DMS79 (cell line): ENCODE measurements at places on chromosomes 4 and X.

- DNase-seq: no peak
Measured at GRCh38 chr4:149353241-149353640, 462.4 kb downstream of the IQCM start.

DNA sequence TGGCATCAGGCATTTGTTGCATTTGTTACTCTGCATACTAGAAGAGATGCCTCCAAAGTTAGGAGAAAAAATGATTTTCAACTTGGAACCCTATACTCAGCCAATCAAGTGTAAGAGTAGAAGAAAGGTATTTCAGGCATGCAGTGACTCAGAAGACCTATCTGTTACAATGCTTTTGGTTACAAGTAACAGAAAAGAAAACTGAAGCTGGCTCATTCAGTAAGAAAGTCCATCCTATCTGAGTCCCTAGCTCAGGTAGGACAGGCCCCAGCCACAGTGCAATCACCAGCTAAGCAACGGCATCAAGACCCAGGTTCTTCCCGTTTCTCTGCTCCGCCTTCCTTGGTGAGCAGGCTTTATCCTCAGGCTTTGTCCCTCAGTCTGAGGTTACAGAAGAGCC is 23.3 kb downstream of the MECP2 start:
- no peak for DNase-seq

GRCh38 chrX:2934715-2935710 is 5.9 kb upstream of the ARSD start:
- no peak for DNase-seq

GRCh38 chr4:160019936-160020335 is 917.1 kb downstream of the RAPGEF2 start:
- DNase-seq: no peak

DNA sequence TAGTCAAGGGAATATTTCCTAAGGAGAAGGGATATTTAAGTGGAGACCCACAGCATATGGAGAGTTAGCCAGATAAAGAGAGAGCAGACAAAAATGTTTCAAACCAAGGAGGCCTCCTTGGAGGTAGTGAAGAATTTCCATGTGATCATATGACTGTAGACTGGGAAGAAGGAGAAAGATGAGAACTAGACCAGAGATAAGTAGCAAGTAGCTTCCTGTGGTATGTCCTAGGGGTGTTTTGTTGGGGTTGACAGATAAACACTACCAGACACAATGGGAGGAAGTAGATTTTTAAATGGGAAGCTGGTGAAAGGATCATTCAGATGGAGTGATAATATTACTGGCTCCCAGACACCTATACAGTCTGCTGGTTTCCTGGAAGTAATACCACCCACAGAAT is 13.6 kb downstream of the SYAP1 start:
- no peak for DNase-seq
